ENCODE measurements at places on chromosomes 1 and 21.

GRCh38 chr1:22262583-22262982 lies 119.7 kb upstream of the WNT4 start:
- DNase-seq = no peak

- DNase-seq = no peak
These were observed 51.0 kb upstream of the LHX8 start for GRCh38 chr1:75083223-75083622.

GRCh38 chr1:55076356-55076755 lies 37.0 kb downstream of the PCSK9 start:
- no peak for DNase-seq

GRCh38 chr1:54310439-54311328 lies 95.5 kb downstream of the SSBP3 start:
- no peak for DNase-seq

- no peak for DNase-seq
These were observed 17.1 kb downstream of the ADORA1 start for GRCh38 chr1:203144661-203145060.

DNA sequence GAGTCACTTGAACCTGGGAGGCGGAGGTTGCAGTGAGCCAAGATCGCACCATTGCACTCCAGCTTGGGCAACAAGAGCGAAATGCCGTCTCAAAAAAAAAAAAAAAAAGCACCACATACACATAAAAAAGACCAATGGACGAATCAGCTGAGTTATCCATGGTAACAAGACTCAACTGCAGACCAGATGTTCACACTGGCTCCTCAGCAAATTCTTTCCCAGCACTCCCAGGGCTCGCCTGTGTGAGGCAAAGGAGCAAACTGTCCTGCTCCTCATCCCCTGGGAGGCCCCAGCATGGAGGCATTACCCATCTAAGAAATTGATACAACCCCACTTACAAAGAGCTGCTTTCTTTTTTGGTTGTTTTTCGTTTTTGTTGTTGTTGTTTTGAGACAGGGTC lies 3.1 kb downstream of the TMEM234 start:
- DNase-seq = no peak

- DNase-seq = no peak
These were observed 20.5 kb upstream of the THRAP3 start for GRCh38 chr1:36203554-36204346.

DNA sequence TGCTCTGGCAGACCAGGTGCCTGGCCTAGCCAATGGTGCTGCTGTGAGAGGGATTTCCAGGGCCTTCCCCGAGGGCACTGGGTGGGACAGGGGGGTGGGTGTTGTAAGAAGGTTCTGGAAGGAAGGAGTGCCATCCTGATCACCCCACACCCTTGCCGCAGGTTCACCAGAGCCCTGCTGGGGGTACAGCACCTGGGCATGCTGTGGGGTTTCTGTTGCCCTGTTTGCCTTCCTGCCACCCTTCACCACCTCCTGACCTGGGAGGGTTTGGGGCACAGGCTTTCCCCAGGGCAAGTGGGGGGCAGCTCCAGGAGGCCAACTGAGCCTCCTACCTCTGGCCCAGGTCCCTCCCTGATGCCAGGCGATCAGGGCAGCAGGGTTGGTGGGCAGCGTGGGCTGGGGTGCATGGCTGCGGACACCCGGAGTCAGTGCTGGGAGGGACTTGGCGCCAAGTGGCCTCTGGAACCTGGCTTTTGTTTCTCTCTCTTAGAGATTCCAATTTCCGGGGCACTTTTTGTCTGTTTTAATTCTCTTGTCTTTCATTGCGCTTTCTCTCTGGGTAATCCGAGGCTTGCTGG lies 318.8 kb downstream of the PTPRU start:
- no peak for DNase-seq

DNA sequence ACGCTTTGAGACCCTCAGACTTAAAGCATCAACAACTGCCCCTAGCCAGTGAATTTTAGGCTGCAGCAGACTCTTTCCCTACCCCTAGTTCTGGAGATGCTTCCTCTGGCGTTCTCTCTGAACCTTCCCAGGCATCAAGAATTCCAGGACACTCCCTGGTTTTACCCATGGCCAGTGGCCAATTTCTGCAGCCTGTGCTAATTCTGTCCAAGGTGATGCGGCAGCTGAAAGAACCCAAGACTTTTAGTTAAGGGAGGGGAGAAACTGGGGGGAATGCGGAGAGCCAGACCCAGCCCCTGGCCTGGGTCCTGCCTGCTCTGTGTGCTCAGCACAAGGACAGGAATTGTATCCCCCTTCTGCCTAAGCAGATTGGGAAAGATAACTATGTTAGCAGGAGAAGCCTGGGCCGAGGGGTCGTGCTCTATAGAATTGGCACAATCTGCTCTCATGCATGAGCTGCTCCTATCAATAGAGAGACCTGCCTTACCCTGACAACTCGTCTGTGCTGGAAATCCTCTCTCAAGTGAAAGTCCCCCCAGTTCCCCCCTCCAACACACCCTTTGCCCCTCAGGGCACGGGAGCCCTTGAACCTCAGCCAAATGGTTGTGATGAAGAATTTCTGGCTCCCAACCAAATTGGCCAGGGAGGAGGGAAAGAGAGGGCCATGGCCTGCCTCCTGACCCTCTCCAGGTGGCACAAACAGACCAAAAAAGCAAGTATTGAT lies 5.4 kb upstream of the GJA8 start:
- no peak for DNase-seq

- no peak for DNase-seq
These were observed 128.0 kb downstream of the ACTL8 start for GRCh38 chr1:17883136-17883535.

- DNase-seq = no peak
These were observed at the start of gene B3GALNT2 for GRCh38 chr1:235504122-235504493. TSS of gene B3GALNT2 (minus strand) at chr1:235504452. CDS start at chr1:235504252, 200 bp downstream.

- DNase-seq = no peak
These were observed 65.7 kb upstream of the MORC3 start for GRCh38 chr21:36254106-36254941.

GRCh38 chr1:228507961-228508652 lies 20.9 kb downstream of the RNF187 start:
- no peak for DNase-seq

GRCh38 chr1:39672551-39672947 lies 642 bp upstream of the NT5C1A start:
- DNase-seq = no peak

DNA sequence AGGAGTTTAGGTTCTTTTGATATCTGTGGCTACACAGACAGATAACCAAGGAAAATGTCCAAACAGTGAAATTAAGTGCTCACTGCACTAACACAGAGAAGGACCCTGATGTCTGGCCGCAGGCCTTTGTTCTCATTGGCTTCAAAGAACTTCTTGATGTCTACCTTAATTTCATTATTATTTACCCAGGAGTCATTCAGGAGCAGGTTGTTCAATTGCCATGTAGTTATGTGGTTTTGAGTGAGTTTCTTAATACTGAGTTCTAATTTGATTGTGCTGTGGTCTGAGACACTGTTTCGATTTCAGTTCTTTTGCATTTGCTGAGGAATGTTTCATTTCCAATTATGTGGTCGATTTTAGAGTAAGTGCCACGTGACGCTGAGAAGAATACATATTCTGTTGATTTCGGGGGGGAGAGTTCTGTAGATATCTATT lies 15.2 kb upstream of the LGALS8 start:
- no peak for DNase-seq

DNA sequence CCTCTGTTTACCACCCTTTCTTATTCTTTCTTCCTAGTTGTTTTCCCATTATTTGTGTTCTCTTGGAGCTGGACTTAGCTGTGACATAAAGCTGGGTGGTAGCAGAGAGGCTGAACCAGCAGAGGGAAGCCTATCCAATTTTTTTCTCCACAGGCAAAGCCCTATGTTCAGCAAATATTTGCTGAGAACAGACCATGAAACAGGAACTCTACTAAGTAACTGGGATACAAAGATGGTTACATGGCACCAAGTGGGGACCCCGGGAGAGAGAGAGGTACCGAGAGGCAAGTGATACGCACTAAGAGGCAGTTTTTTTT lies 6.6 kb downstream of the CFAP141 start:
- DNase-seq = no peak

DNA sequence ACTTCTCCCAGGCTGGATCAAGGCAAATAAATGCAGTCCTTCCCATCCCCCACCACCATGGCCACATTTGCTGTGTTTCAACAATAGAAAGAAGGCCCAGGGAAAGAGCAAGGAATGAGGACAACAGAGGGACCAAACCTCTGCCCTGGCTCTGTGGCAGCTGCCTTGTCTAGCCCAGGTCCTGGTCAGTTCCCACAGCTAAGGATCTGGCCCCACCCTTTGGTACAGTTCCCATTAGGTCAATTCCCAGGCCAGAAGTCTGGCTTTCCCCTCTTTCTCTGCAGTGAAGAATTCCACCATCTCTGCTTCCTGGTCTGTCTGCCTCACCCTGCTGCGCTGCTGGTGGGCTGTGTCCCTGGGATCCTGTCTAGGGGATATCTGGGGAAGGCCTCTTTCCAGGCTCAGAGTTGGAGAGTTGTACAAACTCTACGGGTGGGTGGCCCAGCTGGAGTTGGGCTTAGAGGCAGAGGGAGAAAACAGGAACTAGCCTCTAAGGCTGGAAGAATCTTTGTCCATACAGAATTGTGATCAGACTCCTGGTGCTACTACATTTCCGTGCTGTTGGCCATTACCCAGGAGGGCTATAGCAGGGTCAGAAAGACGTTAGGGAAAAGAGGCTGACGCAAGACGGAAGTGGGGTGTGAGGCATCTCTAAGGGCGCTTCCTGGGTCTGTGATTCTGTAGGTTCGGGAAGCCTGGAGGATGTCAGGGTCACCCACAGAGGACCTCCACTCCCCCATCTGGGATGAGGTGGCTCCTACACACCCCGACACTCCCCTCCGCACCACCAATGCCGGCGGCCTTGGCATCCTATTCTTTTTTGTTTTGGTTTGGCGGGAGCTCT lies 953 bp upstream of the NDUFS2 start:
- no peak for DNase-seq

DNA sequence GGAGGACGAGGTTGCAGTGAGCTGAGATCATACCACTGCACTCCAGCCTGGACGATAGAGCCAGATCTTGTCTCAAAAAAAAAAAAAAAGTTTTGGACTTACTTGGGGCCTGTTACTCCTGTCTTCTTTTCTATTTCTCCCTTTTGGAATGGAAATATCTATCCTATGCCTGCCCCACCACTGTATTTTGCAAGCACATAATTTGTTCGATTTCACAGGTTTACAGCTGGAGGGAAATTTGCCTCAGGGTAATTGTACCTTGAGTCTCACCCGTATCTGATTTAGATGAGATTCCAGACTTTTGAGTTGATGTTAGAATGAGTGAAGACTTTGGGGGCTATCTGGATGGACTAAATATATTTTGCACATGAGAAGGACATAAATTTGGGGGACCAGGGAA lies 8.5 kb downstream of the TEX46 start:
- no peak for DNase-seq

GRCh38 chr1:57503337-57503736 lies 79.5 kb upstream of the DAB1 start:
- DNase-seq = no peak

DNA sequence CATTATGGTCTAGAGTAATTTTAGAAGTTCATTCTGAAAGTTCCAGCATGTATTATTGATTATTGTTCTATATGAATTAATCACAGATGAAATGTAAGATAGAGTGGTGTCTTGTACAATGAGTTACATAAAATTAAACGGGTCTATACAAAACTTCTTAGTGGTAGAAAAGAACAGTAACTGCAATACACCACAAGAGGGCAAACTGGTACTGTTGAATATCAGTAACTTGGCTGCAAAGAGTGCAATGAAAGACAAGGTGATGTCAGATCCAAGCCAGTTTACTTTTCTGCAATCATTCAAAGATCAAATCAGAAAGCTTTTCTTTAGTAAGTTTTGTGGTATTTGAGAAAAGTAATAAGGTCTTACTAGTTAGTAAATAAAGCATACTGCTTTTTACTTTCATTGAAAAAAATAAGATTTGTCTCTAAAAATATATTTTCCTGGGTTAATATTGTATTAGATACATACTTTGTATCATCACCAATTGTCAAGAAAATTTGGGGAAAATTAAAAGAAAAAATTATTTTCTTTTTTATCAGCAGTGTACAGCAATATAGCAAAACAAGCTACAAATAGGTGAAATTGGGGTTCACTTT lies 66.4 kb upstream of the BTG3 start:
- DNase-seq = no peak

- DNase-seq = no peak
These were observed 126.2 kb downstream of the KAZN start for GRCh38 chr1:14724678-14725077.

DNA sequence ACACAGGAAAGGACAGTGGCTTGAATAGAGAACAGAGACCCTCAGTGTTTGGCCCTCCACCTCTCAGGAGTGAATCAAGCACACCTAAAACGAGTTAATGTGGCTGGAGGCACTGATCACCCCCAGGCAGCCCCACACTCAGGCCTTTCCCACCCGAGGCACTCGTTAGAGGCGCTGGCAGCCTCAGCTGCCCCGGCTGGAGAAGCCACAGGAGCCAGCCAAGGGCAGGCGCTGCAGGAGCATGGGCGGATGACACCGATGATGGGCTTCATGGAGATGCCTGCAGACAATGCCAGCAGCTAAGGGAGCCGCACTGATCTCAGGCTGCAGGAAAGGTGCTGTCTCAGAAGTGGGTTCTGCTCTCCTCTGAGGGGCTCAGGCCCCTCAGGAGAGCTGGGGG lies 24.1 kb upstream of the ABCG1 start:
- DNase-seq = no peak

- DNase-seq = no peak
These were observed 28.1 kb downstream of the KCNA10 start for GRCh38 chr1:110490791-110491451.

DNA sequence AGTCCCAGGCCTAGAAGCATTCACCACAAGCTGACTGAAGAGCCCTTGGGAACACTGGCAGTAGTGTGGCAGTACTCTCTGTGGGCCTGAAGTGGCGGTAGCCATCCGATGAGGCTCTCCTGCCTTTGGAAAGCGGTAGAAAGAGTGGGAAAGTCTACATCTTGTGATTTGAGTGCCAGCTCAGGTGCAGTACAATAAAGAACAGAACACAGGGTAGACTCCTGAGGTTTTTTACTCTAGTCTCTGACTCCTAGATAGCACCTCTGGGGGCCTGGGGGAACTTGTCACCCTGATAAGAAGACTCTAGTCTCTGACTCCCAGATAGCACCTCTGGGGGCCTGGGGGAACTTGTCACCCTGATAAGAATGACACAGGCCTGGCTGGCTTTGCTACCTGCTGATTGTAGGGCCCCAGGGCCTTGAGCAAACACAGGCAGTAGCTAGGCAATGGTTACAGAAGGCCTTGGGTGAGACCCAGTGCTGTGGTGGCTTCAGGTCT lies 18.0 kb upstream of the IL20 start:
- no peak for DNase-seq

DNA sequence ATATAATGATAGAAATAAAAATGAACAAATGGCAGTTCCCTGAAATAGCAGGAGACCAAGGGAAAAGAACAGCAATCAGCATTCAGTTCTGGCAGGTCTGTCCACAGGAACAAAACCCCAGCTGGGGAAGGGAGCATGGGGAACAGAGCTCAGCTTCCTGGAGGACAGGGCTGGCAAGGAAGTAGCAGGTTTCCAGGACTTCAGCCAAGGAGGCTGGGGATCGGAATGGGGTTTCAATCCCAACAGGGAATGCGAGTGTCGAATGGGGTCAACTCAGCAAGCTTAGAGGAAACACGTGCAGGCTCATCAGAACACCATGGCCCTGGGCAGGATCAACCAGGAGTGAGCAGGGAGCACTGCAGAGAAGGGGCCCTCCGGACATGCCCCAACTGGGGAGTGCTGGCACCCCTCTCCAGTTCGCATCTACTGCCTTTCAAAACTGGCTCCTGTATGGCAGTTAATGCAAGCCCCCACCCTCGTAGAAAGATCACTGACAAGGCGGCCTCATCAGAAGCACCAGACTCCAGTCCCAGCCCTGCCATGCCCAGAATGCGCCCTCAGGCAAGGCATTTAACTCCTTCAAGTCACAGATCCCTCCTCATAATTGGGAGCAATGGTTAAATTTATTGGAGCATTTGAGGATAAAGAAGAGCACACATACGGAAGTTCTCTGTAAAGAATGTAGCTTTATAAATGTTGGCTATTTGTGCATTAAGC lies 72.4 kb downstream of the SEC16B start:
- no peak for DNase-seq
